Chondrocyte (in vitro differentiated cells): ENCODE measurements at places on chromosomes 2 and 18.

DNA sequence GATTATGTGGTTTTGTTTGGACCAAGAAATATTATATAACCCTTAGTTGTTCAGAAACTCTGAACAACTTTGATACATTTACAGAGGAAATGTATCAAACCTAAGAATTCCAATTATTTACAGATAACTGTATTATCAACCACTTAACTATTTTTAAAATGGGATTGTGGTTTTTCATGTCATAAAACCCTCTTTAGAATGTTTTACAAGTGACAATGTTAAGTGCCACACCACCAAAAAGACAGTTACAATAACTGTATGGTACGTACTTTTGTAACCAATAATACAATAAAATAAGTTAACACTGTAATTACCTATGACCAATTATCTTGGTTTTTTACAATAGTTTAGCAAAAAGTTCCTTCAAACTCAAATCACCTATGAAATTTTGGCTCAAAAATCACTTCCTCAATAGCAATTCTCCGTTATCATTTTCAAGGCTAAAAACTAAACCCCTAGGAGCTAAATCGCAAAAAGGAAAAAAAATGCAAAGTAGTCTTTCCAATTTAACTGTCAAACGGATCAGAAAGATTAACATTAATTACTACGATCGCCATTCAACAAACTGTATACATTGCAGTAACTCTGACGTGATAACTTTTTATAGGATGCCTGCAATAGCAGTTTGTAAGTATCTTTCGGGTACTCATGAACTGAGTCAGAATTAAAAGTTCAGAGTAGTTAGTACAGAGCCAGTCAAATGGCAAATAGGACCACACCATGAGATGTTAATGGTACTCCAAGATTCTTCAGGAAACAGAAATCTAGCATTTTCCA, 1.5 kb downstream of the ROCK1 start:
- H3K36me3 ChIP-seq, result no peaks in the 10 kb centered on the region
- H3K4me3 ChIP-seq, result no peak overlapping the region
- DNase-seq, result no peak
- H3K27me3 ChIP-seq, result no peaks in the 10 kb centered on the region
- peak overlapping the region; percentile 99 for H3K27ac ChIP-seq

DNA sequence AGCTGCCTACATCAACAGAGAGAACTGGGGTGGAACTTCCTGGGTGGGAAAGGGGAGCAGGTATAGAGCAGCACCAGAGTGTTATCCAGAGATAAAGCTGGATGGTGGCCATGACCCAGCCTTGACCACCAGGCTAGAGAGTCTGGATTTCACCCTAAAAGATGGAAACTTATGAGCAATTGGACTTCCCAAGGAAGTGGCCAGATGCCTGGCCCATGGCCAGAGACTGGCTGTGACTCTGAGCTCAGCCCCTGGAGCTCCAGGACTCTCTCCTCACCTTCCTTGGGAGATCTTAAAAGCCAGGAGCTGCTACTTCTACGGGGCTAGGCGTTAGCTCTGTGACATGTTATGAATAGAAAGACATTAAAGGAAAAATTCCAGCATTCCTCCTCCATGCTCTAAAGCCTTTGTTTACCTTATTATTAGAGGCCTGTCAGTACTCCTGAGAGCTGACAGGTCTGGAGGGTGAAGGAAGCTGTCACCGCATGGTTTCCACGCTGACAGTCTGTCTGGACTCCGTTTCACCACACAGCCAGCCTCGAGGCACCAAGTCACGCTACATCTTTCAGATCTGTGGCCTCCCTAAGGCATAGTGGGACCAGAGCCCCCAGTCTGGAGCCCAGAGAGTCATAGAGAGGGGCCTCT, 260.0 kb upstream of the SIX2 start:
- H3K36me3 ChIP-seq, result no peaks in the 10 kb centered on the region
- H3K27ac ChIP-seq, result peak overlapping the region; percentile 57
- H3K27me3 ChIP-seq, result no peaks in the 10 kb centered on the region
- peaks cover 36% of the 10 kb centered on the region for H3K4me1 ChIP-seq

DNA sequence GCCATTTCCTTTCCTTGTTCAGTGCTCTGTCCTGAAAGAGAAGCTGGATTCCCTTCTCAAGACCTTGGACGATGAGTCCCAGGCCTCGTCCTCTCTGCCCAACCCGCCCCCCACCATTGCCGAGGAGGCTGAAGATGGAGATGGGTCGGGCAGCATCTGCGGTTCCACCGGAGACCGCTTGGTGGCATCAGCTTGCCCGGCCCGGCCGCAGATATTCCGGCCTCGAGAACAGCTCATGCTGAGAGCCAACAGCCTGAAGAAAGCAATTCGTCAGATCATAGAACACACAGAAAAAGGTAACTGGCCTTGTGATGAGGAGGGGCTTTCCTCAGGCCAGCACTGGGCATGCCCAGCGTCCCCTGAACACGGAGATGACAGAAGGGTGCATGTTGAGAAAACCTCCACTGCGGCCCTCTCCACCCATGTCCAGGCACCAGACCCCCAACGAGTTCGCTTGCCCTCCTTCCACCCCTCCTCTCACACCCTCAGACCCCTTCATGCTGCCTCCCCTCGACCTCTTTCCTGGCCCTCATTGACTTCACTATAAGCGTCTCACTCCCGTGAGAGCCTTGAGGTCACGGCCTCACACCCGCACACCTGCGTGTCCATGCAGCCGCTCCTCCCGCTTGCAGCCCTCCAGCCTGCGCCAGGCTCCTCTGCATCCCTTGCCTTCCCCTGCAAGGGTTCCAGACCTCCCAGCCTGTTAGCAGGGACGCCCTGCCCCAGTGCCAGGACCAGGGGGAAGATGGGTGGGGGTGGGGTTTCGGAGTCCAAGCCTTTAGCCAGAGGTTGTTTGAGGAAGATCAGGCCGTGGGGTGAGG, 95.0 kb downstream of the DGKD start:
- H3K36me3 ChIP-seq, result peaks cover 43% of the 10 kb centered on the region
- H3K4me1 ChIP-seq, result peaks cover 12% of the 10 kb centered on the region
- H3K27me3 ChIP-seq, result no peaks in the 10 kb centered on the region
- no peak overlapping the region for H3K4me3 ChIP-seq

DNA sequence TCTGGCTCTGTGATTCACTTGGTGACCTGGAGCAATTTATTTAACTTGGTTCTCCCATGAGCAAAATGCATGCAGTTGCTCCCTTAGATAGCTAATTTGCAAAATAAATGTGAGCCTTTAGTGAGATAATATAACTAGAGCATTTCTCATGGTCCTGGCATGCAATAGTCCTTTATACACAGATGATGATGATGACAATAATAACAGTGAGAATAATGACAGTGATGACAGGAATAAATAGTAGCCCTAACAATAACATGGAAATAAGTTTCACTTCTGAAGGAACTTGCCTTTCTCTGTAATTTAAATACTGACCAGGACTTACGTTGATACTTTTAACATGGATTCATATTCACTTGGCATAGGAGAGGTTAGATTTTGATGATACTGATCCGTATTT, 49.2 kb downstream of the LPIN1 start:
- DNase-seq, result no peak
- peaks cover 53% of the 10 kb centered on the region for H3K36me3 ChIP-seq
- no peaks in the 10 kb centered on the region for H3K4me1 ChIP-seq
- H3K4me3 ChIP-seq, result no peak overlapping the region
- no peaks in the 10 kb centered on the region for H3K27me3 ChIP-seq
- no peak overlapping the region for H3K27ac ChIP-seq

GRCh38 chr2:24821433-24821891, 28.2 kb downstream of the CENPO start:
- peak; percentile 77 for DNase-seq
- no peak overlapping the region for H3K27ac ChIP-seq
- H3K4me1 ChIP-seq, result peaks cover 20% of the 10 kb centered on the region
- H3K36me3 ChIP-seq, result peaks cover 16% of the 10 kb centered on the region

DNA sequence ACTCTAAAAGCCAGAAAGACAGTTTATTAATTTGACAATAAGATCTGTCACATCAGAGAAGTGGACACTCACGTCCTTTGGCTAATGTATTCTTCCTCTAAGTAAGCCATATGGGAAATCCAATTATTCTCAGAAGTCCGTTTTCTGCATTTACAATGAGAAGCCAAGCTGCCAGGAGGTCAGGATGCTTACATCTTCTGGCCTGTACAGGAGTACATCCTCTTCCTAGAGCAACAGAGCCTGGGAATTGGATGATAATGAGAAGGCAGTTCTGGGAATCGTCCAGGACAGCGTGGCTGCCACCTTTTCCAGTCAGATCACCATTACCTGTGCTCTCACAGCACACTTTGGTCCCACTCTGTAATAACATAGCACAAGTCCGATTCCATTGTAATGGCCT, 5.2 kb downstream of the RAPGEF4 start:
- H3K36me3 ChIP-seq, result peaks cover 6% of the 10 kb centered on the region
- H3K4me3 ChIP-seq, result no peak overlapping the region
- no peak for DNase-seq
- H3K4me1 ChIP-seq, result peaks cover 5% of the 10 kb centered on the region

- no peak overlapping the region for H3K4me3 ChIP-seq
- peaks cover 1% of the 10 kb centered on the region for H3K27me3 ChIP-seq
- H3K27ac ChIP-seq, result no peak overlapping the region
- H3K36me3 ChIP-seq, result no peaks in the 10 kb centered on the region
- peaks cover 3% of the 10 kb centered on the region for H3K4me1 ChIP-seq
These were observed 36.0 kb upstream of the FZD5 start for GRCh38 chr2:207805566-207806226.

- H3K27ac ChIP-seq, result peak within 1 kb of the TSS; percentile 88
- H3K36me3 ChIP-seq, result no peaks in the 10 kb centered on the region
- peaks cover 31% of the 10 kb centered on the region for H3K4me1 ChIP-seq
- H3K27me3 ChIP-seq, result no peaks in the 10 kb centered on the region
- H3K4me3 ChIP-seq, result peak within 1 kb of the TSS; percentile 79
These were observed at the start of gene GPC1 for GRCh38 chr2:240435457-240435947. Gene GPC1 (plus strand): TSS chr2:240435663. CDS start chr2:240435919, 256 bp downstream.

- H3K27me3 ChIP-seq, result no peaks in the 10 kb centered on the region
- no peak overlapping the region for H3K4me3 ChIP-seq
- peaks cover 3% of the 10 kb centered on the region for H3K36me3 ChIP-seq
These were observed 23.1 kb upstream of the TNFAIP6 start for GRCh38 chr2:151334082-151334815.
